ENCODE measurements at places on chromosomes 3 and 15.
A peak's percentile ranks its signal among the peaks of the same experiment; 100 is the strongest.

GRCh38 chr15:66885281-66885915 is 180.0 kb upstream of the SMAD3 start:
- no peak for DNase-seq

- no peak for DNase-seq
These were observed 2.9 kb upstream of the USP3 start for GRCh38 chr15:63501256-63502089.

DNA sequence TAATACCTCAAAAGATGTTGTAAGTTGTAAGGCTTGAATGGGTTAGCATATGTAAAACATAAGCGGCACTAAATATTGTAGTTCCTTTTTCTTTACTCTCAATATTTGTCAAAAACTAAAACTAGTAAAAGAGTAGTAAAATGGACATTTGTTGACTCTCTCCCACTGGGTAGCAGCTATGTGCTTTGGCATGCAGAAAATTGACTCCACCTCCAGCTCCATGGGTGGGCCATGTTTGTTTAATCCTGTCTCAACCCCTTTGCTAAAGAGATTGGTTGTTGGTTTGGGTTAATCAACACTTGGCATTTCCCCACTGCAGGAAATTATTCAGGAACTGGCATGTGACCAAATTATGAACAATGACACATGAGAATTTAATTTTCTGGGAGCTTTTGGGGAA is 114.8 kb downstream of the EOMES start:
- DNase-seq, result no peak

DNA sequence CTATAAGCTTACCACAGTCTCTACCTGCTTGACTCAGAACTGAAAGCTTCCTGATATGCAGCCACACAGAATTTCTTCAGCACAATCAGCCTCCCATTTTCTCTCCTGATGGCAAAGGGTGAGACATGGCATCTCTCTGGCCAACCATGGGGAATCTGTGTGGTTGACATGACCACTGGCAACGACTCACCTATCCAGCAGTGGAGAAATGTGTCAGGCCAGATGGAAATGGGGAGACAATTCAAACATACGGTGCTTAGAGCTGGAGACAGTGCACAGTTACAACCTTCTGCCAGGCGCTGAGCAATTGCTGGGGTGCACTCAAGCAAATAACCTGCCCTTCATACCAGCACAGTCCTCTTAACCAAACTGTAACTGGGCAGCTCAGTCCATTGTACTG is 3.6 kb downstream of the ZNF385D start:
- no peak for DNase-seq

DNA sequence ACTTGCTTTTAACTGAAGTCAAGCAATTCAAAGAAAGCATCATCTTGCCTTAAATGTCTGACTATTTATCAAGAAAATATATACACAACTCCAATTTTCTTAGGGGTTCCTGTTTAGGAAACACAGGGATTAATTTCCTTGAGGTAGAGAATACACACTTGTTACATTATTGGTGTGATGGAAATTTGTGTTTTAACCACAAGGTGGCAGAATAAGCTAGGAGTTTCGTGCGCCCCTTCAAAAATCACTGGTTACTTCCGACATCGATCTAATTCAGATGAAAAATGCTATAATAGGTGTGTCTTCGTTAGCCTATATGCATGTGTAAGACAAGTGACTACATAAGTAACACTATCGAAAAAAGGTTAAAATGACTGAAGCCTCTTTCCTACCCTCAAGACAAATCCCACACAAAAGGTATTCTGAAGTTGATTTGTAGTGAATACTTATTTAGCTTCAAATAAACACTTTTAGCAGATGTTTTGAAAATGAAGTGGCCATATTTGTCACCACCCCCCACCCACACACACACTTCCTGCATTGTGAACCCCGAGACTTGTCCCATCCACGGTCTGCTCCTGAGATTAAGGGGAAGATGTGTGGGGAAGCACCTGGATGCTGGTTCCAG is 246.5 kb downstream of the ROBO1 start:
- DNase-seq, result no peak

GRCh38 chr15:90701880-90702630 is 15.1 kb upstream of the BLM start:
- DNase-seq, result no peak

- DNase-seq, result peak; percentile 24
These were observed 21.9 kb downstream of the CDV3 start for GRCh38 chr3:133595341-133595740.

DNA sequence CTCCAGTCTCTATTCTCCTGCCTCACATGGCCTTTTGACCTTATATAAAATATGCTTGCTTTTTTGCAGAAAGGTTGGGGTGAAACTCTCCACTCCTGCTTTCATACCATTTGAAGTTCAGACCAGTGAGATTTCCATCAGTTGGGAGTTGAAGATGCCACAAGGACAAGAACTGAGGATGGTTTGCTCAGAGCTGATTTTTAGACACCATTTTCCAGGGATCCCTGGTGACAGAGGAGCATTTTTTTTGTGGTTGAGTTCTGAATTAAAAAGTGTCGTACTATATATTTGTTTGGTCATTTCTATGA is 8.8 kb upstream of the TM4SF1 start:
- no peak for DNase-seq

- DNase-seq, result no peak
These were observed 129.0 kb upstream of the NEO1 start for GRCh38 chr15:72923289-72923688.

DNA sequence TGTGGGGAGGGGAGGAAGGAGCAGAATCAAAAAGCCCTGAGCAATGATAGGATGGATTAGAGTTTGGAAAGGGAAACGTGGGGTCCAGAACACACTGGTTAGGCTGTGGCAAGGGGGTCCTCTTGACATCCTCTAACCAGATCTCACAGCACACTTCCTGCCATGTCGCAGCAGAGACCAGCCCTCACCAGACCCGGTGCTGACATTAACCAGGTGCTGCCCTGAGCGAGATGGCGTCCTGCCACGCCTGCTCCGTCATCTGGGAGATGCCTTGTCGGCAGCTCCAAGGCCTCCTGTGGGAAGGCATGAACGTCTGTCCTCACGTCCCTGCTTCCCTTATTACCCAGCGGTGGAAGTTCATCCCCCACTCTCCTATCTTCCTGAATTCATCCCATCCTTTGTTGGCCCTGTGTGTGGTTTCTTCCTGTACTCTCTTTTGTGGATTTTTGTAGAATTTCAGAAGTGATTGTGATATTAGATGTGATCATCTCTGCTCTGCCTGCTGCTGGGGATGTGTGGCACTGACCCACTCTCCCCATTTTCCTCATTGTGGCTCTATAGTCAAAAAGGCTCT is 29.4 kb upstream of the MYZAP start:
- no peak for DNase-seq

DNA sequence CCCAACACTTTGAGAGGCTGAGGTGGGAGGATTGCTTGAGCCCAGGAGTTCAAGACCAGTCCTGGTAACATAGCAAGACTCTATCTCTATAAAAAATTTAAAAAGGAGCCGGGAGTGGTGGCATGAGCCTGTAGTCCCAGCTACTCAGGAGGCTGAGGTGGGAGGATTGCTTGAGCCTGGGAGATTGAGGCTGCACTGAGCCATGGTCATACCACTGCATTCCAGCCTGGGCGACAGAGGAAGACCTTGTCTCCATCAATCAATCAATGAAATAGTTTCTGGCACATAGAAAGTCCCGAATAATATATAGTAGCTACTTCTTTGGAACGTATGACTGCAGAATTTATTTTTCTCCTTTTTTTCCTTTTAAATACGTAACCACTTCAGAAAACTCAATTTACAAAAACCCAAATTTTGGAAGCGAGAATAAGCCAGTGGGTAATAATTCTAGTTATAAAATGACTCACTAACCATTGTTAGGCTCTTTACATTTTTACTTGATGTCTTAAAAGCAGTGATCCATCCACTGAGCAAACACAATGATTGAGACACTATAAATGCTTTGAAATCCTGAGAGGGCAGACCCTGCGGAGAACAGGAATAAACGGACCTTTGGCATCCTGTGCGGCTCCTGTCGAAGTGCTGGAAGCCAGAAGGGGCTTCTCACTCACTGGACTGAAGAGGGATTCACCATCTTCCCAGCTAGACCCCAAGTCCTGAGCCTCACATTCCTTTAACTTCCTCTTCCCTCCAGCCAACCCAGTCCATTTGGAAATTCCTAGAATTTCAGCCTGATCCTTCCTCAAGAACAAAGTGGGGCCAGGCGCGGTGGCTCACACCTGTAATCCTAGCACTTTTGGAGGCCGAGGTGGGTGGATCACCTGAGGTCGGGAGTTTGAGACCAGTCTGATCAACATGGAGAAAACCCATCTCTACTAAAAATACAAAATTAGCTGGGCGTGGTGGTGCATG is 68.4 kb upstream of the MFGE8 start:
- DNase-seq, result no peak

GRCh38 chr3:121836481-121836880 is 1.5 kb downstream of the EAF2 start:
- DNase-seq, result no peak

- no peak for DNase-seq
These were observed 3.9 kb upstream of the PLCH1 start for GRCh38 chr3:155748611-155749365.

DNA sequence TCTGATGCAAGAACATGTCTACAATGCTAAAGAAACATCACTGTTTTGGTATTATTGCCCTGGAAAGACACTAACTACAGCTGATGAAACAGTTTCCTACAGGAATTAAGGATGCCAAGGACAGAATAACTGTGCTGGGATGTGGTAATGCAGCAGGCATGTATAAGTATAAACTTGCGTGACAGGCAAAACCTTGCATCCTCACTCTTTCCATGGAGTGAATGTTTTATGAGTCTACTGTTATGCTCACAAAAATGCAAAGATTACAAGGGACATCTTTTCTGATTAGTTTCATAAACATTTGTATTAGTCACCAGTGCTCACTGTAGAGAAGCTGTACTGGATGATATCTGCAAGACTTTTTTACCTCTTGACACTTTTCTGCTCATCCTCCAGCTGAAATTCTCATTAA is 143.6 kb downstream of the NAALADL2 start:
- DNase-seq, result no peak

GRCh38 chr15:86765281-86765680 is 685.6 kb downstream of the AGBL1 start:
- no peak for DNase-seq

DNA sequence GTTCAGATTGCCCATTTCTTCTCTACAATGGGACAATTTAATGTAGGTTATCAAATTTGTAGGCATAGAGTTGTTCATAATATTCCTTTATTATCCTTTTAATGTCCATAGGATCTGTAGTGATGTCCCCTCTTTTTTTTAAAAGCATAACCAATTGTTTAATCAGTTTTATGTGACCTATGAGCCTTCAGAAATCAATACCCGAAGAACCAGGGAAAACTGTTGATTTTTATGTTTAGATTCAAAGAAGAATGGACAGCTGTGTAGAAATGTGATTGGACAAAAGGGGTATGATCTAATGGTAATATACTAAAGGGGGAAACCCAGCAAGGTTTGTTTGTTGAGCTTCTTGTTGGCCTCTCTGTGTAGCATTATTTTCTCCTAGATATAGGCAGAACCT is 39.5 kb downstream of the SUSD5 start:
- no peak for DNase-seq

- no peak for DNase-seq
These were observed 45.9 kb upstream of the CP start for GRCh38 chr3:149267565-149267964.

DNA sequence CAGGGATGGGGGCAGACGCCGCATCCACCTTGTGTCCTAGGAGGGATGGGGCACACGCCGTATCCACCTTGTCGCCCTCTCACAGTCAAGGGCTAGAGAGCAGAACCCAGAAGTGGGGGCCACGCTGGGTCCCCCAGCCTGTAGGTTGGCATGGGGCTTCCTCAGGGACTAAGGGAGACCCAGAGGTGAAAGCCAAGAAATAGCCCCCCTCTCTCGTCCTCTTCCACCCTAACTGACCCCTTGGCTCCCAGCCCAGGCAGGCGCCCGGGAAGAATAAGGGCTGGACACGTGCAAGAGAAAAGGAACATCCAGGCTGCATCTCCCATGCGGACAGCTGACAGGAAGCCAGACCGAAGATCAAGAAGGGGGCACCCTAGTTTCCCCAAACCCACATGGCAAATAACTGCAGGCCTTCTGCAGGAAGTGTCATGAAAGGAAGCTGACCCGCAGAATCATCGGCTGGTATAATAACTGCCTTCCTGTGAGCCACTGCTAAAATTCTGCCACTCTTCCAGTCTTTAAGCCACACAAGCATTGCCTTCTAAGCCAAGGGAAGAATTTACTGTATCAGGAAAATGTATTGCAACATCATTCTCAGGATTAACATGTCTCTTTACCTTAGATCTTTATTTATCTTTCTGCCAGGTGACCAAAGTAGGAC is 38.5 kb upstream of the TFRC start:
- no peak for DNase-seq

DNA sequence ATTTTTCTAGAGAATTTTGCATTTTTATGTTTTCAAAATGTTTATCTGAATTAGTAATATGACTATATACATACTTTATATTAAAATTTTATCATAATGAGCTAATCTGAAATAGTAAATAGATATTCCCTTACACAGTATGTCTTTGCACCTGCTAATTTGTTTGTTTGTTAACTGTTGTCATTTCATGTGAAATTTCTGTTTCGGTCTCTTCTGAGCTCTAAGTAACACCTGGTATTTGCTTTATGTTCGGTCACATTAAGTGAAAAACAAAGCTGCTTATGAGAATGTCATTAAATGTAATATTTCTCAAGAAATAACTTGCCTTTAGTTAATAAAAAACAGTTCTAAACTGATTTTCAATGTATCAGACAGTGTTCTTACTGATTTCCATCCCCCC is 61.1 kb downstream of the FNDC3B start:
- no peak for DNase-seq

GRCh38 chr3:141231101-141231951 is at the start of gene PXYLP1:
PXYLP1 (plus strand) TSS chr3:141231825; CDS start chr3:141260176, 28,351 bp downstream.
- DNase-seq, result peak; percentile 90

GRCh38 chr15:98586066-98586465 is 62.3 kb upstream of the IGF1R start:
- DNase-seq, result no peak

- no peak for DNase-seq
These were observed 34.1 kb downstream of the ATP13A5 start for GRCh38 chr3:193344486-193344885.

GRCh38 chr3:112303764-112304325 is 9.8 kb upstream of the SLC9C1 start:
- no peak for DNase-seq
